ENCODE measurements at places on chromosomes 2 and 18.

- DNase-seq: no peak
Measured at GRCh38 chr18:3269241-3269913, 7.4 kb downstream of the MYL12B start.

- no peak for DNase-seq
Measured at GRCh38 chr2:2919574-2920365, 457.8 kb downstream of the EIPR1 start.

GRCh38 chr18:44818668-44819403 lies 138.1 kb downstream of the SETBP1 start:
- no peak for DNase-seq

- DNase-seq: no peak
Measured at GRCh38 chr2:240602266-240603050, 15.9 kb downstream of the CAPN10 start.

- no peak for DNase-seq
Measured at GRCh38 chr2:36356990-36357846, 1.6 kb downstream of the CRIM1 start.

DNA sequence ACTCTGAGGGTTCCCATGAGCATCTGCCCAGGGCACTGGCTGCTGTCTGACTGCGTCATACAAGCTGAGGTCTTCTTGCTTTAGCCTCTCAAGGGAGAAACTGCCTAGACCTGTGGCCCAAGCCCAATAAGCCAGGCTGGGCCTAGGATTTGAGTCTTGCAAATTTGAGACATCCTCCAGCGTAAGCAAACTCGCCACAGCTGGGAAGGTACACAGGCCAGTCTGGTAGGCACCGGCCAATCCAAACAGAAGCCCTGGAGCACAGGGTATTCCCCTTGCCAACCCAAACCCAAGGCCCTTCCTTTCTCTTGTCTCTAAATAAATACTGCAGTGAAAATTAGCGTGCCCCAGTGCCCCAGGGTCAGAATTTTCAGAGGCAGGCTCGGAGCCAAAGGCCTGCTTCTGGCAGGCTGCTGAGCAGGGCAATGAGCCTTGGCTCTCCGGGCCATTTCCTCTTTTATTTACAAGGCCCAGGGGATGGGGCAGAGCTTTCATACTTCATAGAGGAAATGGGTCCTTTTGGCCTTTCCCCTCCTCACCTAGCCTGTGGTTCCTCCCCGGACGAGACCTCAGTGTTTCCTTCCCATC lies 33.3 kb downstream of the POLR1A start:
- DNase-seq: peak; percentile 74

DNA sequence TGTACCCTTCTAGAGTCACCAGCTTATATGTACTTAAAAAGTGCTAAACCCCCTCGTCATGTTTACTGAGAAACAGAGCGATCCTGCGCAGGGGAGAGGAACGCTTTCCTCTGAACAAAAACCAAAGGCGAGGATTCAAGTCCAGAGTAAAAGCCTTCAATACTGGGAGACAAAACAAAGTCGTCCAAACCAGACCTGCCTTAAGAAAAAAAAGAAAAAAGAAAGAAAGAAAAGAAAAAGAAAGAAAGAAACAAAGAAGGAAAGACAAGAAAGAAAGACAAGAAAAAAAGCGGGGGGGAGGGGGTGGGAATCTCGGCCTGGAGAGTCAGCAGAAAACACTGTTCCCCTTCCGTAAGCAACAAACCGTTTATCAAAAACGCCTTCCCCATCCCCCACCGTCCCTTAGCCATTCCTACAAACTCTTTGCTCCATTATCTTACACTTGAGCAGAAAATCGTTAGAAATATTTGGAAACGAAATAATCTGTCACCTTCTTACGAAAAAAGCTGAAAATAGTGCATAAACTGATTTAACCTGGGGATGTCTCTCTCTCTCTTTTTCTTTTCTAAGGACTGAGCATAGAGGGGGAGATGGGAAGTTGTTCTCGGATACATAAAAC lies 3.3 kb downstream of the PTGR3 start:
- DNase-seq: no peak

DNA sequence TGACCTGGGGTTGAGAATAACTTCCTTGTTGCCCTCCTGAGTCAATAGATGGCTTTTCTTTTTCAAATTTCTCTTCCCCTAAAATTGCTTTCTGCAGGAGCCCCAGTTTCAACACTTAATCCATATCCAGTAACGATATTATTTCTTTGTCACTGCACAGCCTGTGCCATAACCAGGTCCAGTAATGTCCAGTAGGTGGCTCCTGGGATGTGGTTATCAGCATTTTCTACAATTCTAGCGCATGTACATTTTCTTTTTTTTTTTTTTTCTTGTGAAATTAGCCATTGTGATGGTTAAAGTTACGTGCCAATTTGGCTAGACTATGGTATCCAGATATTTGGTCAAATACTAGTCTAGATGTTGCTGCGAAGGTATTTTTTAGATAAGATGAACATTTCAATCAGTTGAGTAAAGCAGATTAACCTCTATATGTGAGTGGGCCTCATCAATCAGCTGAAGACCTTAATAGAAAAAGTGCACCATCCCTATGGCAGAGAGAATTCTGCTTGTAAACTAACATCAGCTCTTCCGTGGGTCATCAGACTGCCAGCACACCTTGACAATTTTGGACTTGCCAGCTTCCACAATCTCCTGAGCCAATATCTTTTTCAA lies 72.9 kb upstream of the SCG2 start:
- no peak for DNase-seq

- no peak for DNase-seq
Measured at GRCh38 chr2:223264541-223265193, 212.7 kb downstream of the KCNE4 start.

- no peak for DNase-seq
Measured at GRCh38 chr2:21793461-21793860, 669.7 kb downstream of the TDRD15 start.

- DNase-seq: no peak
Measured at GRCh38 chr2:127235082-127235702, 15.1 kb upstream of the CYP27C1 start.

All from pancreas (tissue), 10 donors.